Calu3 (cell line): ENCODE measurements at places on chromosomes 16 and 17. TPM values are rescaled to one million over a fixed set of nuclear protein-coding genes. Genes with fewer than 3 reads are reported as not detected.

GRCh38 chr17:9240659-9241370 is 219.5 kb downstream of the NTN1 start:
- DNase-seq = no peak

DNA sequence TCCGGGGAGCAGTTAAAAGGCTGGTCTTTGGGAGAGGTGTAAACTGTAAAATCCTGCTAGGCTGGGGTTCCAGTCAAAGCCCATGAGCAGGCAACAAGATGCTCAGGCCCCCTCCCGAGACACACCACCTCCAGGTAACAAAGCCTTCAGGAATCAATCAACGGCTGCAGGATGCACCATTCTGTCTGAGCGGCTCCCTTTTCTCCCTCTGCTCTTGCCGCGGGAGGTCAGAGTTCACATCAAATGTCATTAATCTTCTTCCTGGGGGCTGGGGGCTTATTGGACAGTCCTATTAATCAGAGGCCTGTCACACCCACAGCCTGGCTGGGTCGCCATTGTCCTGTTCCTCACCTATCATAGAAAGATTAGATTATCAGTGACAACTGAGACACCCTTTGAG is 11.9 kb upstream of the CCDC182 start:
- DNase-seq = no peak

DNA sequence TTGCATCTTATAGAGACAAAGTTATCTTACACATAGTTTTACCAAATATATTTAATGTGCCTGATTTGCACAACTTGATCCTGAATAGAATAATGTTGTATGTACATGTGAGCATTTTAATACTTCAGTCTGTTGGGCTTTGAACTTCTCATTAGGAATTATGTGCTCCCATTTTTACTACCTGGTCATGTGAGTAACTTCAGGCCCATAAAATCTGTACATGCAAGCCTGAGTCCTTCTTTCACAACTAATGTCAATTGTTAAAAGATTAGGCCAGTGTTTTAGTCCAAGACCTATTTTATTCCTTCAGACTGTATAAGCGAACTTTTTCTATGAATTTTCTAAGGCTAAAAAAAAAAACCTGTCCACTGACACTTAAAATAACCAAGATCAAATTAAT is 715.4 kb downstream of the CDH8 start:
- no peak for DNase-seq

Gene SYNGR3
- total RNA-seq = 3.6 and 3.8 TPM in 2 replicates

Gene LDHD
- total RNA-seq = 4.1 and 6.5 TPM in 2 replicates

DNA sequence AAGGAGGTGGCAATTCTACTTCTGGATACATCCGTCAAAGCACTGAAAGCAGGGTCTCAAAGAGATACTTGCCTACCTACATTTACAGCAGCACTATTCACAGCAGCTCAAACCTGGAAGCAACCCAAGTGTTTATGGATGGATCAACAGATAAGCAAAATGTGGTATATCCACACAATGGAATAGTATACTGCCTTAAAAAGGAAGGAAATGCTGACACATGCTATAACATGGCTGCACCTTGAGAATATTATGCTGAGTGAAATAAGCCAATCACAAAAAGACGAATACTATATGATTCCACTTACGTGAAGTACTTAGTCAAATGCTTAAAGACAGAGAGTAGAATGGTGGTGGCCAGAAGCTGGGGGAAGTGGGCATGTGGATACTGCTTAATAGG is 336.2 kb downstream of the SLC39A11 start:
- DNase-seq = no peak

- no peak for DNase-seq
Observed at GRCh38 chr17:66956941-66957340, 7.6 kb upstream of the CACNG4 start.

Gene SLC47A1
- total RNA-seq = not detected in 2 replicates
